ENCODE measurements at places on chromosomes 7 and 10. TPM values are rescaled to one million over a fixed set of nuclear protein-coding genes. Genes with fewer than 3 reads are reported as not detected.
A peak's percentile ranks its signal among the peaks of the same experiment; 100 is the strongest.

DNA sequence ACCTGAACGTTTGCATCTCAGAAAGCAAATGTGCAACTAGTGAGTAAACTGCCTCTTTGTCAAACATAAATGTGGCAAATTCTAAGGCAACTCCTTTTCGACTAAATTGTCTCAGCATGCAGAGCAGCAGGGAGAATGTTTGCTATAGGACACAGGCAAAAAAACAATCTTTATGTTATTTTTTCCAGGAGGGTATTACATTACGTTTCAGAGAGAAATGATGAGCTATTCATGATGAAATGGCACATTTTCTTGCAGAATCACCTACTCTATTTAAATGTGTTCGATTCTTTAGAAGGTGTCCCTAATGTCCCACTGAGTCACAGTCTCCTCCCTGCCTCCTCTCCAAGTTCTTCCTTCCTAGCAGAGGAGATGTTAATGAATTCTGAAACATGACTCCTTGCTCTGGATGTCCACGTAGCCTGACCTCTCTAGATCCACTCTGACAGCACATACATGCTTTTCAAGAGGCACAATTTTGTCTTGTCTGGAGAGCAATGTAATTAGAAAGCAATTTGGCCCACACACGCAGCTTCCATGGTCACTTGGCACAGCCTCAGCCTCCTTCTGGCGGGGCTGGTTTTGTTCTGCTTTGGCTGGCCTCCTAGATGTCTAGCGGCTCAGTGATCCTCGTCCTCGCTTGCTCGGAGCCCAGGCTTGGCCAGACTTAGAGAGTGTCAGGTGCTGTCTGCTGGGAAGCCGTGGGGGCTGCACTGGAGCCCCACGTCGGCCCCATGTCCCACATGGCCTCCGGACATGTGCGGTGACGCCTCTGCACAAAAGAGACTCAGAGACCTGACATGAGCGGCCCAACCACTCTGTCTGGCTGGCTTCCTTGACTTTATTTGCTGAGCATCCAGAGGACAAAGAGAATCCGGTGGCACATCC, 125.7 kb upstream of the ZNF438 start:
- no peaks in the 10 kb centered on the region for H3K36me3 ChIP-seq
- no peaks in the 10 kb centered on the region for H3K27me3 ChIP-seq
- peak; percentile 74 for DNase-seq
- peak overlapping the region; percentile 54 for H3K27ac ChIP-seq
- no peak overlapping the region for H3K4me3 ChIP-seq

GRCh38 chr7:149625947-149626392, 128.4 kb upstream of the ZNF746 start:
- H3K27ac ChIP-seq: no peak overlapping the region
- H3K27me3 ChIP-seq: no peaks in the 10 kb centered on the region
- no peak overlapping the region for H3K4me3 ChIP-seq
- DNase-seq: no peak

GRCh38 chr7:1961701-1962276, 271.0 kb downstream of the MAD1L1 start:
- no peak for DNase-seq
- no peak overlapping the region for H3K4me3 ChIP-seq
- no peaks in the 10 kb centered on the region for H3K36me3 ChIP-seq
- no peak overlapping the region for H3K27ac ChIP-seq
- no peaks in the 10 kb centered on the region for H3K4me1 ChIP-seq
- no peaks in the 10 kb centered on the region for H3K27me3 ChIP-seq

DNA sequence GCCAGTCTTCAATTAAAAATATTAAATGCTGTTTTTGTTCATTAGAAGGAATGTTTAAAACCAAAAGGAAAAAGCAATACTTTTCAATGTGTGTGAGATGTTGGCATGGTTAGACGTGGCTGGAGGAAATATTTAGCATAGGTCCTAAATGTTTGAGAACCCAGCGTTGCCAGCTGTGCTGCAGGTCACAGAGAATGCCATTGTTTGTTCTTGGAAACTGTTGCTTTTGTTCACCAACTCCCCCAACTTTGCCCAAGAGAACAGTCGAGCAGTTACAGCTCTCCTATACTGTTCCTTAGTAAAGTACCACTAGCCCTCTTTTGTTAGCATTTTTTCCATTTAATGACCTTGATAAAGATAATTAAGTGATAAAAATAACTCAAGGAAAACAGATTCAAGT, 44.5 kb upstream of the ELMO1 start:
- no peaks in the 10 kb centered on the region for H3K36me3 ChIP-seq
- H3K27me3 ChIP-seq: no peaks in the 10 kb centered on the region
- DNase-seq: peak; percentile 70
- peak overlapping the region; percentile 14 for H3K27ac ChIP-seq
- H3K4me1 ChIP-seq: peaks cover 9% of the 10 kb centered on the region

GRCh38 chr10:112769611-112770370, 180.3 kb upstream of the TCF7L2 start:
- no peaks in the 10 kb centered on the region for H3K36me3 ChIP-seq
- H3K27me3 ChIP-seq: no peaks in the 10 kb centered on the region
- DNase-seq: no peak
- no peak overlapping the region for H3K27ac ChIP-seq

DNA sequence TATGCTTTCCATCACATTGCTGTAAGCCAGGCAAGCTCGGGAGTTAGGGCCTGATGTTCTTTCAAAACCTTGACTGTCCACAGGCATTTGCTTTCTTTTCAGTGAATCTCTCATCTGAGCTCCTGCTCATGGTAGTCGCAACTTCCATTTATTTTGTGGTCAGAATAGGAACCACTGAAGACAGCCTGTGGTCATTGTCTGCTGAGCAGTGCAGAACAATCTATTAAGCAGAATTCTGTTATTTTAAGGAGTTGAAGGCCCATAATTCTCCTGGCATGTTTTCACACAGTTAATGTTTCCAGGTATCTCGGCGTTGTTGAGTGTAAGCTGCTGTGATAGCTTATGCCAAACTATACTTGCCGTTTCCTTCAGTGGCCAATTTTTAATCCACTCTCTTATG, 491.1 kb upstream of the AKR1E2 start:
- H3K4me1 ChIP-seq: no peaks in the 10 kb centered on the region
- no peak for DNase-seq
- no peak overlapping the region for H3K27ac ChIP-seq
- H3K4me3 ChIP-seq: no peak overlapping the region
- no peaks in the 10 kb centered on the region for H3K27me3 ChIP-seq
- no peaks in the 10 kb centered on the region for H3K36me3 ChIP-seq

- H3K27ac ChIP-seq: no peak overlapping the region
- no peak overlapping the region for H3K4me3 ChIP-seq
- no peaks in the 10 kb centered on the region for H3K27me3 ChIP-seq
- H3K36me3 ChIP-seq: no peaks in the 10 kb centered on the region
- no peak for DNase-seq
Observed at GRCh38 chr7:141944811-141945210, 2.0 kb downstream of the CLEC5A start.

DNA sequence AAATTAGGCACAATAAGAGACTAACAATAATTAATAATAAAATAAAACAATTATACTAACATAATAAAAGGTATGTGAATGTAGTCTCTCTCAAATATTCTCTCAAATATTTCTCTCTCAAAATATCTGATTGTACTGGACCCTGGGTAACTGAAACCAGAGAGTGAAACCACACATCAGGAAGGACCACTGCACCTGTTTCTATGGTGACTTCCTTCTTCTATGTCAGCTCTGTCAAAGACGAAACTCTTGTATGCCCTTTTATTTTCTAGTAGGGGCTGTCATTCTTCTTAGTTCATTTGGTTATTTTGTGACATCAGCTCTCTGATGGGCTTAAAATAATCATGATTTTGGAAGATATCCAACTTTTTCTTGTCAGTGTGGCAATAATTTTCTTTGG, 428.0 kb upstream of the TPK1 start:
- DNase-seq: no peak
- H3K4me1 ChIP-seq: no peaks in the 10 kb centered on the region
- no peaks in the 10 kb centered on the region for H3K27me3 ChIP-seq

DNA sequence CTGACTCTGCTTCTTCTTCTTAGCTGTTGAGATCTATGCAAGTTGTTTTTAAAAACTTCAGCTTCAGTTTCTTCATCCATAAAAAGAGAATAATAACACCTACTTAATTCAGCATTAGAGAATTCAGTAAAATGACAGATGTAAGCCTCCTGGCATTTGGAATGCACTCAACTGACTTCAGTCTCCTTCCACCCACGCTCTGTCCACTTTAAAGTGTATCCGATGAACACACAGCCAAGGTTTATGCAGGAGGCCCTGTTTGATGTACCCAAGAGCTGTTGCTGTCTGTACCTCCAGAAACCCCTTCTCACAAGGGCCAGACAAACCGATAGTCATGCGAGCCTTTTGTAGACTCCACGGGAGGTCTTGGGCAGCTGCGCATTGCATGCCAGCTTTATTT, 27.1 kb upstream of the SLC35B4 start:
- H3K27me3 ChIP-seq: no peaks in the 10 kb centered on the region
- no peak for DNase-seq
- no peaks in the 10 kb centered on the region for H3K36me3 ChIP-seq
- no peak overlapping the region for H3K27ac ChIP-seq
- H3K4me1 ChIP-seq: no peaks in the 10 kb centered on the region
- H3K4me3 ChIP-seq: no peak overlapping the region

DNA sequence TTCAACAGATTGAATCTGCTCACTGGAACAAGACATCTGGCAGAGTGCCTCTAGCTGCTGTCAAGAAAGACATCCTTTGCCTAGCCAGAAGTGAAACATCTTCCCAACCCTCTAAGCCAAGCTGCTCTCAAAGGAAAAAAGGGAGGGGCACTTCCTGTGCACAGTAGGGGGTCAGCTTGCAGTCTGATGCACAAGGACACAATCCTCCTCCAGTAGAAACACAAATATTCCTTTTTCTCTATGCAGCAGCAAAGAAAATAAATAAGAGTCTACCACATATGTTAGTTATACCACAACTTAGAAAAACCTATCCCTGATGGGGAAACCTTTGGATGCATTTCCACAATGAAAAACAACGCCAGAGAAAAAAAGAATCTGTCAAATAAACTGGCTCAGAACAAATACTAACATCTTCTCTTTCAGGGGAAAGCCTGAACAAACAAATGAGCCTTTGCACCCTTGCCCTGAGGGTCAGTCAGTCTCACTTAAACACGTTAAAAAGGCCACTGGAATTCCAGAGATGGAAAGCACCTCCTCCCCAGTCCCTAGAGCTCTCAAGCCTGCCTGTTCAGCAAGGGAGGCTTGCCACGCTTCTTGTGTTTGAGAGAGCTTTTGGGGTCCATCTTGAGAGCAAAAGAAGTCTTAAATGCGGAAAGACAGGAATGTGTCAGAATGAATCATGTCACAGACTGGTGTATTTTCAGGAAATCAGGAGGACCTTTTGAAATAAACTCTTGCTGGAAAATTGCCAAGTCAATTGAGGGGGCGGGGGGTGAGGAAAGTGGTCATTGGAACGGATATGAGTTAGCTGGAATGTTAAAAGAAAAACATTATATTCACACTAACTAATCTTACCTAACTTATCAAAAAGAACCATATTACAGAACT, 7.5 kb downstream of the LAMB1 start:
- DNase-seq: no peak
- H3K4me1 ChIP-seq: peaks cover 5% of the 10 kb centered on the region
- H3K36me3 ChIP-seq: no peaks in the 10 kb centered on the region
- no peak overlapping the region for H3K4me3 ChIP-seq

- H3K36me3 ChIP-seq: no peaks in the 10 kb centered on the region
- H3K27ac ChIP-seq: no peak overlapping the region
- DNase-seq: no peak
- peaks cover 8% of the 10 kb centered on the region for H3K4me1 ChIP-seq
- no peaks in the 10 kb centered on the region for H3K27me3 ChIP-seq
Observed at GRCh38 chr10:101466016-101466912, 112.3 kb downstream of the BTRC start.

- H3K36me3 ChIP-seq: no peaks in the 10 kb centered on the region
- no peak overlapping the region for H3K4me3 ChIP-seq
- H3K4me1 ChIP-seq: no peaks in the 10 kb centered on the region
Observed at GRCh38 chr7:27399791-27400567, 157.4 kb downstream of the EVX1 start.

DNA sequence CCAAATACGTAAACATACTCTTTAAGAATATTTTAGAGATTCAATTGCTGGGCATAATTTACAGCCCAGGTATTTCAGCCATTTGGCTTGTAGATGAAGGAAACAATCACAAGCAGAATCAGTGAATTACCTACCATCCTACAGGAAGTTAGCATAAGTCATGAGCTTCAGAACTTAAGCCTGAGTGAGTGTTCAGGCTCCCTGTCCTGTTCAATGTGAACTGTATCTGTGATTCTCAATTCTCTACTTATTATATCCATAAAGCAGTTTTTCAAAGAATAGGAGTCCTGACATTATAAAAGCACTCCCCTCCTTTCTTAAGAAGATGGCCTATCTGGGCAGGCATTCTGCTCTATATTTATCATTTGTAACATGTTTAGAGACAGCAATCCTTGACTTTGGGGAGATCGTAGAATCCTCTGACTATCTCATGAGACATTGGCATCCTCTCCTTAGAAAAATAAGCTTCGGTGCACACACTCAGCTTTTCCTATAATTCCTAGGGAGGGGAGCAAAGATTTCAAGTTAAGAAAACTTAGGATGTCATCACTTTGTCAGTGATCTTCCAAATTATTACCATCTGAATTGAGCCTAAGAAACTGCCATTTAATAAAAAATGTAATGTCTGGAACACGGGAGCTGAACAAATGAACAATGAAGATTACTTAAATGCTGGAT, 645.2 kb upstream of the IGFBP3 start:
- H3K27ac ChIP-seq: no peak overlapping the region
- H3K27me3 ChIP-seq: no peaks in the 10 kb centered on the region
- no peak overlapping the region for H3K4me3 ChIP-seq
- no peaks in the 10 kb centered on the region for H3K36me3 ChIP-seq
- no peaks in the 10 kb centered on the region for H3K4me1 ChIP-seq

DNA sequence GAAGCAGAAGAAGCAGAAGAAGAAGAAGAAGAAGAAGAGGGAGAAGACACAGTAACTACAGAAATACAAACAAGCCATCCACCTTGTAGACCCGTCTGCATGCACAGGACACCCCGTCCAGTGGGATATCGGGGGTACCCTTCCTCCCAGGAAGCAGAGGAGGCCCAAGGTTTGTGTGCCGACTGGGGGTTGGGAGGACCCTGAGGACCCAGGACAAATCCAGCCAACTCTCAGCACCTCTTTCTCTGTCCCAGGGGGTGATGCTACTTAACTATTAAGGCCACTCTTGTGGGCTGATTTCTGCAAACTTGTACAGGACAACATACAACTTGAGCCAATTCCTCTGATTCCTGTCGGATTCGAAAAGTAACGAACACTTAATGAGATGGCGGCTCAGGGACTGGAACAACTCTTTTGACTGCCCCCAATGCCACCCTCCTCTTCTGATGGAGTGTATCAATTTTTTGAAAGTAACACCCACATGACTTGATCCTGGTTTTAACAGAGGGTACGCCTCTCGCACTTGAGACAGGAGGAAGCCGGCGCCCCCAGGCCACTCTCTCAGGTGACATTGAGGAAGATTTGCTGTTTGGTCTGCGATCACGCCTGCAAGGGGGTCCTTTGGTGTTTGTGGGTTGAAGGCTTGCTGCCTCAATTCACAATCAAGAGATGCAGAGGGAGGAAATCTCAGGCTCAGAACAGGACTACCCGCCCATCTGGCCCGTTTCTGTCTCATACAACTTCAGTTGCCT, 192.6 kb downstream of the TNS3 start:
- H3K27me3 ChIP-seq: no peaks in the 10 kb centered on the region
- no peak overlapping the region for H3K27ac ChIP-seq
- H3K4me1 ChIP-seq: peaks cover 14% of the 10 kb centered on the region
- no peak for DNase-seq

PAPSS2 gene
- 4.6 TPM for total RNA-seq

MOGAT3 gene
- total RNA-seq: not detected

CALHM1 gene
- total RNA-seq: 0.50 TPM

ASB10 gene
- total RNA-seq: not detected

CRHR2 gene
- total RNA-seq: 0.50 TPM

GRID1 gene
- 8.1 TPM for total RNA-seq

ZNF37A gene
- total RNA-seq: 13.7 TPM

AGAP4 gene
- 42.9 TPM for total RNA-seq

NPVF gene
- not detected for total RNA-seq

NEURL1 gene
- 21.9 TPM for total RNA-seq

GRM8 gene
- total RNA-seq: 7.1 TPM

CACNA2D1 gene
- 29.1 TPM for total RNA-seq

Data from testis (tissue), 5 donors.